Pons (tissue), 1 donor: ENCODE measurements at places on chromosomes 16 and 17.

- no peak for DNase-seq
These were observed 35.3 kb upstream of the ZFHX3 start for GRCh38 chr16:73083271-73083670.

DNA sequence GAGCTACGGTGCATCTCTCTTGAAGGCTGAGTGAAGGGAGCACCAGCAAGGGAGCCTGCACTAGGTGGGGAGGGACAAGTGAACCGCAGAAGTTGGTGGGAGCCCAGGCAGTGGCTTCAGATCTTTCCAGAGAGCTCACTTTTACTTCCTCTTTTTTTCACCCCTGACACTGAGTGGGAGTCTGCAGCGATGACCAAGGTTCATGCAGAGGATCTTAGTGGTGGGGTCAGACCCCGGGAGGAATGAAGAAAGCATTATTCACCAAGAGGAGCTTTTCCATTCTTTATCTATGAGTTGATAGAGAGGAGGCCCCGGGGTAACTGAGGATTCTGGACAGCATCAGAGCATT is 3.0 kb upstream of the CCL2 start:
- peak; percentile 61 for DNase-seq

GRCh38 chr16:20023190-20023589 is 50.5 kb downstream of the GPR139 start:
- DNase-seq: no peak

GRCh38 chr17:46977750-46978488 is 1.1 kb downstream of the RPRML start:
- DNase-seq: no peak

DNA sequence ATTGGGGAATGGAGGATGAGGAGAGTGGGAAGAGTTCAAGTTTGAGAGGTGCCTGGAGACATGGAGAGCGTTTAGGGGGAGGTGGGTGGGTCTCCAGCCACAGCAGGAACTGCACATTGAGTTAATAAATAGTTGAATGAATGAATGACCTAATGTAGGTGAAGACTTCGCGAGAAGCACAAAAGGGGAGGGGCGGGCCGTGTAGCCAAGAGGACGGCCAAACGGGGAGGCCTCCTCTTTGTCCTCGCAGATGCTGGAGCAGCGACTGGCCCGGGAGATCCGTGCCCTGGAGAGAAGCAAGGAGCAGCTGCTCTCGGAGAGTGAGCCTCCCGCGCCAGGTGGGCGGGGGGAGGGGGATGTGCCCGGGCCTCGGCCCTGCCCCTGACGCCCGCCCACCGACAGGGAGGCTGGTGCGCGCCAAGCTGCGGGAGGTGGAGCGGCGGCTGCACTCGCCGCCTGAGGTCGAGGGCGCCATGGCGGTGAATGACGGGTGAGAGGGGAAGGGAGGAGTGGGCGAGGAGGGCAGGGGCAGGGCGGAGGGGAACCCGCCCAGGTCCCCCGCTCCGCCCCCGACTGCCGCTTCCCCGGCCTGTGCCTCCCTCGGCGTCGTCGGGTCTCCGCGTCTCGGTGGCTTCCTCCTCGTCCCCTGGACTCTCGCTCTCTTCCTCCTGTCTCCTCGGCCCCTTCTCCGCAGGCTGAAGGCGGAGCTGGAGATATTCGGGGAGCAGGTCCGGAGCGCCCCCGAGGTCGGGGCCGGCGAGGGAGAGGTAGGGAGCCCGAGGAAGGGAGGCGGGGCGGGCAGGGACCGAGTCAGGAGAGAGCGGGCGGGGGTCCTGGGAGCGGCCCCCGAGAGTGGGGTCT is 12.9 kb downstream of the SYCE1L start:
- DNase-seq: no peak

DNA sequence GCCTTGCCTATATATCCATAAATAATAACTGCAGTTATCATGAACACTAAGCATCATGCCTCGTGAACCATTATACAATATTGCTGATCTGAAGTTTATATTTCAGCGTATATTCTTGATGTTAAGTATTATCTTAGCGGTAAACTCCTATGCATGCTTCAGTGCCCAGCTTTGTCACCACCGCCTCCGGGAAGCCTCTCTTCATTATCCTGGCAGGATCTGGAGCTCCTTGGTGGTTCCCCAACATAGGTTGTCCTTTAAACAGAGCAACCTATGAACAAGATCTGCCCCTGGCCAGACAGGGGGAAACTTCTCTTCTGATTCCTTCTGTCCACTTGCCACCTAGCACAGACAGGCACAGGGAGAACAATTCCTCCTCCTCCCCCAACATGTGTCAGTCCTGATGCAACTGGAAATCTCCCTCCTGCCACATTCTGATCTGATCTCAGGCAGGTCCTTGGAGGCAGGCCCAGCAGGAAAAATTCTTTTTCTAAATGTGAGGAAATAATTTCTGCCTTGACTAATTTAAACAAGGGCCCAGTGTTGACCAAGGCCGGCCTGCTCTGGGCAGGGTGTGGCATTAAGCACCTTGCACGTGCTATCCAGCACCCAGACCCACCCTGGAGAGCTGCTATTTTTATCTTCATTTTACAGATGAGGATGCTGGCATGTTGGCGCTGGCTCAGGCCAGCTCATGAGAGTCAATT is 22.4 kb downstream of the SPNS2 start:
- DNase-seq: no peak

DNA sequence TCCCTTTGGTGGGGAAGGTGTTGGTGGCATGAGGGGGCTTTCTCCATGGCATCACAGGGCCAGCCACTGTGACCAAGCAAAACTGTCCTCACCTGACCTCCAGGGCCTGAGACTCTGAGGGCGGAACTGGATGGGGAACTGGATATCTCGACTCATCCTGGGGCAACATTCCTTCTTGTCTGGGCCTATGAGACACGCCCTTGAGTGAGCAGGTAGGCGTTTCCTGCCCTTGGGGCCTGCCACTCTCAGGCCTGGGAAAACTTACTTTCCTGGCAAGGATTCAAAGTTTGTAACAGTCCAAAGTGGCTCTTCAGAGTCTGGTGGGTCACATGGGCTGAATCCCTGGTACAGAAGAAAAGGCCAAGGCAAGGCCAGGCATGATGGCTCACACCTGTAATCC is 9.6 kb downstream of the MT1X start:
- DNase-seq: no peak

DNA sequence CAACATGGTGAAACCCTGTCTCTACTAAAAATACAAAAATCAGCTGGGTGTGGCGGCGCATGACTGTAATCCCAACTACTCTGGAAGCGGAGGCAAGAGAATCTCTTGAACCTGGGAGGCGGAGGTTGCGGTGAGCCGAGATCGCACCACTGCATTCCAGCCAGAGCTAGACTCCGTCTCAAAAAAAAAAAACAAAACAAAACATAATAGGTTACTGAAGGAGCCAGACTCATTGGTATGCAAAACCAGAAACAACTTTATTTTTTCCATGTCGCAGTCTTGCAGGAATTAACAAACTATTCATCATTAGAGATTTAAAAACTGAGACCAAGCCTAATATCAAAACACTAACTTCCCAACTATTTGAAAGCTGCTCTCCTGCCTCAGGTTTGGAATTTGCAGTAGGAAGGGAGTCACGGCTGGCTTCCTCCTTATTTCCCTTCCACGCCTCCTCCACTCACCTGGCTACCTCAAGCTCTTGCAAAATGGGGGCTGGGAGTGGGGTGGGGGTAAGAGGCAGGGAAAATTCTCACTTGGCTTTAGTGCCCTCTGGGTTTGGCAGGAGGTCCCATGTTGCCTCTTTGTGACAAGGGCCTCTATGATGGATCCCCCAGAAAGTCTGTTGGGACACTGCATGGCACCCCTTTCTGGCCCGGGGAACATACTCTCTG is 34.1 kb upstream of the MYH10 start:
- no peak for DNase-seq

DNA sequence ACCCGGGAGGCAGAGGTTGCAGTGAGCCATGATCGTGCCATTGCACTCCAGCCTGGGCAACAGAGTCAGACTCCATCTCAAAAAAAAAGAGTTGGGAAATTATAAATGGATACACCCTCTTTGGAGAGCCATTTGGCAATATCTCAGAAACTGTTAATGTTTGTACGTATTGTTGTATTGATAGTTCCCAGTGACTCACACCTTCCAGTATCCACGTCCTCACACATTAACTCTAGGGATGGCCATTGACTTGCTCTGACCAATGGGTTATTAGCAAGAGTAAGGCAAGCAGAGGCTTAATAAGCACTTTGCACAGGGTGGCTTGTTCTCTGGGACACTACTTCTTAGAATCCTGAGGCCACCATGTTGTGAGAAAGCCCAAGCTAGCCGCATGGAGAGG is 107.6 kb upstream of the LHX1 start:
- DNase-seq: no peak

- no peak for DNase-seq
These were observed 10.6 kb upstream of the DUS1L start for GRCh38 chr17:82076018-82076784.

GRCh38 chr17:35531160-35531559 is 6.3 kb downstream of the SLFN12L start:
- DNase-seq: no peak

DNA sequence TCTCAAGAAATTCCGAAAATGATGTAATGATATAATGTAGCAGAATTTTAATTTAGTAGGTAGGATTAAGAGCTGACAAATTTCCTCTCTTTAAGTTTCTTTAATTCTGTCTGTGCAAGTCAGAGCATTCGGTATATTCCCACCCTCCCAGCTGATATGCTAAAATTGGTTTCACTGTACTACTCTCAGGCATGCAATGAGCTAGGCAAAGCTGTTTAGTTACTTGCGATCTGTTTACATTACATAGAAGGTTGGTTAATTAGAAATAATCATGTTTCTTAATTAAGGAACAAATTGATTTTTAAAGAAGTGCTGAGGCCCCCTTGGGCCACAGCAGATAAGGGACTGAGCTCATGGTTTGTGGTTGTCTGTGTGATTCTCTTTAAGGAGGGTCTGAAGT is 432.8 kb upstream of the HSBP1 start:
- DNase-seq: no peak

DNA sequence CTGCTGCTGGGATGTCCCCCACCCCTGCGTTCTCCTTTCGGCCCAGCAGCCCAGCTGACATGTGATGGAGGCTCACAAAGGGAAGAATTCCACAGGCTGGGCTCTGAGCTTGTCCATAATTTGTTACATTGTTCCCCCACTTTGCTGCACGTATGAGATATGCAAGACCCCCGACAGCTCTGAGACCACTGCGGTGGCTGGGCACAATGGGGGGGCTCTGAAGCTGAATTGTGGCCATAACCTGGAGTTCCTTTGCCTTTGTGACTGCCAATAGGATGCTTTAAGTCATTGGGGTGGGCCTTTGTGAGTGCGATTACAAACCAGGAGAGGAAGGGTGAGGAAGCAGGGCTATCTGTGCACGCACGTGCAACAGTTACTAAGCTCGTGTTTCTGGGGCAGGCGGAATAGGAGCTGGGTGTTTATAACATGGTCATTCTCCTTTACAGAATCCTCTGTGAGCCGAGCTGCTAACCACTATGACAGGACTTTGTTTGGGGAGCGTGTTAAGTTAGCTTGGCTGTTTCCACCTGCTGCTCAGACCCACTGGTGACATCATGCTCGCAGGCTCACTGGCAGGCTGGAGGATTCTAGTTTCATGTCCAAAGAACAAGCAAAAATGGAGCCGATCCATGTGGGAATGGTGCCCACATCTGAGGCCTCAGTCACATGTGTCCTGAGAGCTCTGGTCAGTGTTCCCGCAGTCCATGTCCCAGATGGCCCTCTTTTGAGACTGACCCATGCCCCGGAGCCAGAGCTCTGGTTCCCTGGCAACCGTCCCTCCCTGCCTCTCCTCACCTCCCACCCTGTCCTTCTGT is 208.3 kb upstream of the SALL1 start:
- DNase-seq: peak; percentile 73

DNA sequence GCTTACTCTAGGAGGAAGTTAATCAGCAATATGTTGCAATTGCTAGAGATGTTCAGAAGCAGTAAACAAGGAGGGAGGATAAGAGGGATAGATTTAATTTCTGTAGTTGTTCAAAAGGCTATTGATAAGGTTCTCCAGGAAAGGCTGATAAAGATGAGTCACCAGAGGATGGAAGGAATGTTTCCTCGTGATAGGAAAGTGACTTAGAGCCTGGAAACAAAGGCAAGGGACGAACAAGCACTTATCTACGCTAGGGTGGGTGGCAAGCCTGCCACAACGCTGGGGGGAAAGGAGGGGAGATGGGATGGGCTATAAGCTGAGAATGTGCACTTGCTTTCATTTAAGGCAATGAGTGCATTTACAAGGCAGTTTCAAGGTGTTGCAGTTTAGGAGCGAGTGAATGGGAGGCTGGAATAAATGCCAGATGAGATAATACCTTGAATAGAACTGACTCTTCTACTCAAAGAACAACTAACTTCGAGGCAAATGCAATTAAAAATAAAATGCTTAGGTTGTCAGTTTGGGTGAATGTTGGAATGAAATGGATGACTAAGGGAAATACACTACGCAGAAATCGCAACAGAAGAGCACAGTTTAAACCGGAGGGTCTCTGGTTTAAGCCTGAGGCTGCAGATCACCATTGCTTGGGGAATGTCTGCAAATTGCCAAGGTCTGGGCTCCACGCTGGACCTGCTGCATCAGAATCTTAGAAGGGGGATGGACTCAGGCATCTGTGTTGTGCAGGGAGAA is 76.0 kb upstream of the RBBP6 start:
- DNase-seq: no peak

GRCh38 chr16:35749253-35750141 is 2290.1 kb downstream of the TP53TG3F start:
- DNase-seq: no peak

- DNase-seq: no peak
These were observed 75.4 kb downstream of the YPEL2 start for GRCh38 chr17:59406808-59407381.

DNA sequence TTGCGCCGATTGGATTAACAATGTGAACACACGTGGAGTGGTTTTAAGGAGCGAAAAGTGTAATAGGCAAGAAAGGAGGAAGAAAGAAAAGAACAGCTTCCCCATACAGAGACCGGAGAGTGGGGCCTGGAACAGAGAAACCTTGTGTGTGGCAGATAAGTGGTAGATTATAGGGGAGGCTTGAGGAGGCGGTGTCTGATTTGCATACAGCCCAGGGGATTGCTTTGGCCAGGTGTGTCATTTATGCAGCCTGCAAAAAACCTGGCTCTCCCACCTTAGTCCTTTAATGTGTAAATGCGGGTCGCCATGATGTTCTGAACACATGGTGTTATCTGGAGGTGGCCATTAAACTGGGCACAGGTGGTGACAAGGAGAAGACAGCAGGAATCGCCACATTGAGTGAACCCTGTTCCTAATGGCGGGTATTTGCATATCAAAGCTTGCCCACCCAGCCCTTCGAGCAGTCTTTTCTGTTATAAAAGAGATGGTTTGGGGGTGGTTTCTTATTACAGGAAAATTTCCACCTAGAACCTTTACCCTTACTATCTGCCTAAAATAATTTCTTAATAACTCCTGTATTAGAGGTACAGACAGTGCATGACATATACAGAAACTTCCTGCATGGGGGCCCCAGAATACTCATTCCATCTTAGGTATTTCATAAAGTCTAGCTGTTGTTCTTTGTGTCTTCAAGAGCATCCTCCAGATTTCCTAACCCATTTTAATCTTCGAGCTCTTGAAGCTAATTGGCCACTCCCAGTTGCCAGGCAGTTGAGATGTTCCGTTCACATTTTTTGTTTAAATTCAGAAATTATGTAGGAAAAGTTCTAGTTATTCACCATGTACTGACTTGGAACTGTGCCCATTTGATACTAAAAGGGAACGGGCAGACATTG is 292.5 kb downstream of the RBFOX1 start:
- no peak for DNase-seq
